Stimulated activated CD4-positive, alpha-beta T cell treated with anti-CD3 and anti-CD28 coated beads, Interleukin-1b, Interleukin-23, amount 100 ng/mL, for 1 hour (primary cell): ENCODE measurements at places on chromosomes 12 and 14.

- no peak for DNase-seq
Observed at GRCh38 chr14:51386983-51387735, 147.1 kb downstream of the TMX1 start.

GRCh38 chr12:89765959-89766824, 57.6 kb upstream of the ATP2B1 start:
- no peak for DNase-seq

- DNase-seq, result no peak
Observed at GRCh38 chr12:27870939-27871338, 90.9 kb upstream of the MANSC4 start.

- DNase-seq, result no peak
Observed at GRCh38 chr14:69298131-69299071, 38.4 kb downstream of the GALNT16 start.

DNA sequence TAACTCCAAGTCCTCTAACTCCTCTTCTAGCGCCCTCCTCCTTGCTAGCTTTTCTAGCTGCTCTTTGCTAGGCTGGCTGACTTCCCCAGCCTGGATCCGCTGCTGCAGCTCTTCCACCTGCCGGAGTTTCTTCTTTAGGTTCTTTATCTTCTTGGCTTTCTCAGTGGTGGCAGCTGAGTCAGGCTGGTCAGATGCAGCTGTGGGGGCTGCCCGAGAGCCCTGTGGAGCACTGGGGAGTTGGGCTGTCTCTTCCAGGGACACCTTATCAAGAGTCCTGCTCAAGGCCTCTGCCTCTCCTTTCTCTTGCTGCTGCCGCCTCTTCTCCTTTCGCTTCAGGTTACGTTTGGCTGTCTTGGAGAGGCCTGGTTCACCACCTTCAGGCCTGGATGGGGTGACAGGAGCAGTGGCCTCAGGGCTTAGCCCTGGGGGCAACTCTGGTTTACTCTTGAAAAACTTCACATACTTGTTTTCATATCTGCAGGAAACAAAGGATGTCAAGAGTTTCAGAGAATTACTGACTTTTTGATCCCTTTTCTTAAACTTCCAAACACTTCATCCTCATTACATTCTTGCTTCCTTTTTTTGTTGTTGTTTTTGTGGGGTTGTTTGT, 25.7 kb downstream of the PYM1 start:
- DNase-seq, result no peak

DNA sequence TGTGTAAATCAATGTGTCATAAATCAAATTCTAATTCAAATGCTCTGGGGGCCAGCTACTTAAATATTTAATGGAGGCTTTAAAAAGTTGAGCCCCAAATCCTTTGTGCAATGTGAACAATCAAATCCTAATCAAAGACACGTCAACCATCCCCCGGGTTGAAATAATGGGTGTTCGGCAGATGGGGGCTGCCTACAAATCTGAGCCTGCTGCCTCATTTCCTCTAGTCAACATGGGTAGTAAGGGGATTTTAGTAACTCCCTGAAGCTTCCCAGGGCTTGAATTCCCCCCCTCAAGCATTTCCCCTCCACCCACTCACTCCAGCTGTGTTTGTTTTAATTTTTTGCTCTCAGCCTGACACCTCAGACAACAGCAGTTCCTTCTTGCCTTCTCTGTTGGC, 37.8 kb downstream of the SRRM4 start:
- no peak for DNase-seq

GRCh38 chr14:67765192-67765834, 51.1 kb downstream of the ZFYVE26 start:
- DNase-seq, result no peak

DNA sequence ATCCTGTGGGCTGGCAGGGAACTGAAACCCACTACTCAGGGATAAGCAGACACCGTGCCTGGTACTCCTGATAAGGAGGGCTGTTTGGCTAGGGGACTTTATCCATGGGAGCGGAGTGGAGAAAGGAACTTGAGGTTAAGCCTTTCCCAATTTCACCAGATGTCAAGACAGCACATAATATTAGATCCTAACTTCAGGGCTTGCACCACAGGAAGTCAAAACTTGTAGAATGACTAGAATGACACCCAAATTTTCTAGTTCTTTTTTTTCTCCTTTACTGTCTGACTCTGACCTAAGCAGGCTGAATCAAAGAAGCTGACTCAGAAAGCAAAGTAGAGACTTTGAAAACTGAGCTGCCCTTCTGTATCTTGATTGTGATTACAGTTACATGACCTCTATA, 7.1 kb upstream of the CGRRF1 start:
- no peak for DNase-seq

DNA sequence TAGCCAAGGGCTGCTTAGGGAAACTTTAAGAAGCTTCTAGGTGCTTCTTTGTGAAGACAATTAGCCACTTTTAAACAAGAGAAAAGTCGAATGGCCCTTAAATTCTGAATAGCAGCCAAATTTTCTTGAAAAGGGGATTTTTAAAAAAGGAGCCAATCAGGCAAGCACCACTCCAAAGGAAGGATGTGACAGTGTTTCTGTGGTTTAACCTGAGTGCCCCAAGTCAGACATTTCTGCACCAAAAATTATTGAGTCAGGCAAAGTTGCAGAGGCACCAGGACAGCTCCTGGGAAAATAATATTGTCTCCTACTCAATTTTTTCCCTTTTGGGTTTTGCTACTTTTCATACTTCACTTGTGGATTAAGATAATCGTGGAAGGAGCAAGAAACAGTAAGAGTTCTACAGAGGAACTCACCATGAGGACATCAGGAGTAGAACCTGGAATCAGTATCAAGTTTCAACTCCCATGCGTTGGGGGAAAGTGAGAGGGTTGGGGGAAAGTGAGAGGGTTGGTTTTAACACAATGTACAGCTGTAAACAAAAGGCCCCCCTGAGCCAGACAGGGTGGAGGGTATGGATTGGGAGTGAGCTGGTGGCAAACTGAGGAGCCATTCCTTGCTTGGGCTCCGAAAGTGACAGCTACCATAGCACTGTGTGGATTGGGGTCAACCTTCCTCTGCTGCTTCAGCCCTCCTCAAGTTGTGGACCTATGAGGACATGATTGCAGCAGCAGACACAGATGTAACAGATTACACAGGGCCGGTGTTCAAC, 90.8 kb downstream of the SLC38A1 start:
- DNase-seq, result no peak

- no peak for DNase-seq
Observed at GRCh38 chr12:115968211-115968610, 309.3 kb downstream of the MED13L start.

DNA sequence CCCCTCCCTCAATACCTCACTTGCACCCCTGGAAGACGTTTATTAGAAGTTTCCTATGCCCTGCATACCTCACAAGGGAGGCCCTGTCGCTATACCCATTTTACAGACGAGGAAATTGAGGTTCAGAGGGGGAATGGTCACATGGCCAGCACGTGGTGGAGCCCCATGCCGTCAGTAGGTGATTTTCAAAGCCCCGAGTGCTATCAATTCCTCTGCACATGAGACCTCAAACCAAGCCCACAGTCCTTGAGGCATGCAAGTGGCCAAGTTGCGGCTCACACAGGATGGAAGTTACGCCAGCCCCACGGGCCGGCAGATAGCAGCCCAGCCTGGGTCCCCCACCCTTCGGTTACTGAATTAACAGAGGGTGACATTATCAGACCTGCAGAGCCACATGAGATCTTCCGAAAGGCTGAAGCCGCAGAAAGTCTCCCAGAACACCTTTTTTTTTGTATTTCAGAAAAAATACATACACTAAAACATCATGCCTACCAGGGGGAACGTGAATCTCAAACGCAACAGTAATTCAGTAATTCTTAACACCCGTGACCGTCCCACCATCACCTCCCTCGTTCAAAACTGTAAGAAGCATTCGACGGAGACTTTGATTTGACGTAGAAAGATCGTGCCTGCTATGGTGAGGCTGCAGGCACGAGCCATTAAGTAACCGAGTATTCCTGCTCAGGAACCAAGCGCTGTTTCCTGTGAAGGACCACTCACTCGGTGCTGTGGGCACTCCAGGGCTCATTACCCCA, 129.0 kb downstream of the RFLNA start:
- DNase-seq, result no peak

GRCh38 chr12:989751-990660, 1.0 kb upstream of the ERC1 start:
- no peak for DNase-seq

DNA sequence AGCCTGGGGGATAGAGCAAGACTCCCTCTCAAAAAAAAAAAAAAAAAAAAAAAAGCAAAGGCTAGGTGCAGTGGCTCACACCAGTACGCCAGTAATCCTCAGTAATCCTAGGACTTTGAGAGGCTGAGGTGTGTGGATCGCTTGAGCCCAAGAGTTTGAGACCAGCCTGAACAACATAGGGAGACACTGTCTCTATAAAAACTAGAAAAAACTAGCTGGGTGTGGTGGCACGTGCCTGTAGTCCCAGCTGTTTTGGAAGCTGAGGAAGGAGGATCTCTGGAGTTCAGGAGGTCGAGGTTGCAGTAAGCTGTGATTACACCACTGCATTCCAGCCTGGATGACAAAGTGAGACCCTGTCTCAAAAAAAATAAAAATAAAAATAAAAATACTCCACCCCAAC, 8.9 kb upstream of the RBM25 start:
- no peak for DNase-seq

- DNase-seq, result no peak
Observed at GRCh38 chr12:5171701-5172100, 128.0 kb downstream of the KCNA5 start.
